Panc1 (cell line): ENCODE measurements at places on chromosomes 3 and 15.

- DNase-seq, result no peak
Measured at GRCh38 chr3:43964640-43965039, 273.9 kb downstream of the ABHD5 start.

- no peak for DNase-seq
Measured at GRCh38 chr3:134803652-134804051, 8.6 kb downstream of the EPHB1 start.

- no peak for DNase-seq
Measured at GRCh38 chr15:53068636-53069035, 278.5 kb upstream of the ONECUT1 start.

GRCh38 chr15:48265135-48265534 is 59.0 kb downstream of the SLC12A1 start:
- no peak for DNase-seq

- DNase-seq, result no peak
Measured at GRCh38 chr15:100301910-100302431, 39.8 kb downstream of the ADAMTS17 start.

DNA sequence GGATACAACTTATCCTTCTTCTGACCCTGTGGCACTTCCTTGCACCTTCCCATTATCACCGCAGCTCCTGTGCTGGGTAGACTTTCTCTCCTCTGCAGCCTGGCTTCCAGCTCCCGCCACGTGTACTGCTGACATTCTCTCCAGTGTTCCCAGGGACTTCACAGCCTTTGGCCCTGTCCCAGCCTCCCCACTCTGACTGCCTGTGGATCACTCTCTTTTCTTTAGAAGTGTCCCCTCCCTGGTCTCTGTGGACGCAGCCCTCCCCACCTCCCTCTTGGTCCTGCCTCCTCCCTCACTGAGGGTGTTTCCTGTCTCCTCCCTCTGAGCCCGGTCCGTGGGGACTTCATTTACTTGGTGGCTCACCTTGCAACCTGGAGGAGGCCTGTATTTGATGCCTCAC is 17.4 kb downstream of the PDIA5 start:
- DNase-seq, result no peak

- DNase-seq, result no peak
Measured at GRCh38 chr15:81752546-81752942, 293.3 kb downstream of the MEX3B start.

- DNase-seq, result no peak
Measured at GRCh38 chr3:47228088-47228487, 54.5 kb downstream of the KIF9 start.

DNA sequence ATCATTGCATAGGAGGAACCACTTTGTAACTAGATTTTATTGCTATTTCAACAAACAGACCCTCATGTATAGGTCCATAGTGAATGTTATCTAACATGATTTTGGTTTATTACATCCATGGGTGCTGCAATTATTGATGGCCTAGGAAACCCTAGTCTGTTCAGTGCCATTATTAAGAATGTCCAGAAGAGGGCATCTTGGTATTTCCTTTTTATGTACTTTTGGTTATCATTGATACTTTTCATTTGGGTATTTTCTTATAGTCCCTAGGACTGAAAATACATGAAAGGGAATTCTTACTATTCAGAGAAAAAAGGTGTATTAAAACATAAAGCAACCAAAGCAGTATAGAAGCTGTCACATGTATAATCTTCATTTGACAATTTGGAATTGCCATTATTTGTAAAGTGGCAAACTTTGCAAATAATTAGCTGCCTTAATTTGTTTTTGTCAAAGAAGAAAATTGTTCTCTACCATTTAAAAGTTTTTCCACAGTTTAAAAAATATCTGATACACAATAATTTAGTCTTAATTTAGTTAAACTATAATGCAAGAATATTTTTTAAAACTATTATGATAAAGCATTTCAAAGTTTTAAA is 48.7 kb downstream of the CNOT10 start:
- peak; percentile 15 for DNase-seq

GRCh38 chr3:40079847-40080240 is 229.7 kb upstream of the EIF1B start:
- DNase-seq, result no peak

DNA sequence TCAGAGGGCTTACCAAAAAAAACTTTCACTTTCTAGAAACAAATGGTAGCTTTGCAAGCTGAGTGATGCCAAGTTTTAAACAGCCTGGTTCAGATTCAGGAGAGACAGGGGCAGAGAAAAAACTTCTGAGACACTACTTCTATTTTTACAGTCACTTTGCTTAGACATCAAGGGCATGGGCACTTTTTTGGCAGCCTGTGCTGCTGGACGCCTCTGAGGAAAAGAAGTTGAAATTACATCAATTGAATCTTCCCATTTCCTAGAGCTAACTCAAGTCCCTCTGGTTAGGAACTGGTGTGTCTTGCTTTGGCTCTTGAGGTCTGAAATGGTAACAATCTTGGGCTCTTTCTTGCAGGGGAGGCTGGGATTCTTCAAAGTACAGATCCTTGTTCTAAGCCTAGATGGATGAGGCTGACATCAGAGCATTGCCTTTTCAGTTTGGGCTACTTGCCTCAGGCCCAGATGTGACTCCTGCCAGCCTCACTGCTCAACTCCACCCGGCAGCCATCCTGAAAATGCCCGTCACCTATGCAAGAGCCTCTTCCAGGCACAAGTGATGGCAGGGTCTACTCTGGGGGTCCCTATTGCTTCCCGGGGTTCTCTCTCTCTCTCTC is 357.5 kb downstream of the FOXP1 start:
- no peak for DNase-seq

DNA sequence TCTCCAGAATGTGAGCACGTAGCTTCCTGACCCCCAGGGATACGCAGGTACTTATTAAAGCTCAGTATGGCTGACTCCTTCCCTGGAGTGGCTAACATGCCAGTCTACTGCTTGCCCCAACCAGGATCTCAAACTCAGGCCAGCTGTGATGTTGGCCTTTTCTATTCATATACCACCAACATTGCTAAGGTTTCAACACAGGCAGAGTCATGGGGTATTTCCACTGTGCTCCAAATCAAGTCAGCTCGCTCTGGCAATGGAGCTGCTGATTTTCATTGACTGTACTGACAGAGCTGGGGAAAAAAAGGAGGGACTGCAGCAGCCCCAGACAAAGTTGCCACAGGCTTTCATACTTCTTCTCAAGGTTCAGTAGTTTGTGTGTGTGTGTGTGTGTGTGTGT is 87.0 kb downstream of the CFAP20DC start:
- DNase-seq, result no peak

DNA sequence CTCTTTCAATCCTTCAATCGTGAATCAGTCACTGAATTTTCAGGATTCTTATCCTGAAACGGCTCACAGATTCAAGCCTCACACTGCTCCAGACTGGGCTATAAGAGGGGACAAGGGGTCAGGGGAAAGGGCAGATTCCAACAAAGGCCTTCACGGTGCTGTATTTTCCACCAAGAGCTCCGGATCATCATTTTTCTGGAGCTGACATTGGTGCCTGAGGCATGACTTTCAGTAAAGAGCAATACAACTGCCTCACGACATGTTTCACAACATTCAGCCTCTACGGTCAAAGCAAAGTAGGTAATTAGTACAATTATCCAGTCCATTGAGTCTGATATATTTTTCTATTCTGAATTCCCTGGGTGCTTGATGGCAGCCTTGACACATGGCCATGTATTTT is 185.0 kb upstream of the PRICKLE2 start:
- DNase-seq, result no peak

DNA sequence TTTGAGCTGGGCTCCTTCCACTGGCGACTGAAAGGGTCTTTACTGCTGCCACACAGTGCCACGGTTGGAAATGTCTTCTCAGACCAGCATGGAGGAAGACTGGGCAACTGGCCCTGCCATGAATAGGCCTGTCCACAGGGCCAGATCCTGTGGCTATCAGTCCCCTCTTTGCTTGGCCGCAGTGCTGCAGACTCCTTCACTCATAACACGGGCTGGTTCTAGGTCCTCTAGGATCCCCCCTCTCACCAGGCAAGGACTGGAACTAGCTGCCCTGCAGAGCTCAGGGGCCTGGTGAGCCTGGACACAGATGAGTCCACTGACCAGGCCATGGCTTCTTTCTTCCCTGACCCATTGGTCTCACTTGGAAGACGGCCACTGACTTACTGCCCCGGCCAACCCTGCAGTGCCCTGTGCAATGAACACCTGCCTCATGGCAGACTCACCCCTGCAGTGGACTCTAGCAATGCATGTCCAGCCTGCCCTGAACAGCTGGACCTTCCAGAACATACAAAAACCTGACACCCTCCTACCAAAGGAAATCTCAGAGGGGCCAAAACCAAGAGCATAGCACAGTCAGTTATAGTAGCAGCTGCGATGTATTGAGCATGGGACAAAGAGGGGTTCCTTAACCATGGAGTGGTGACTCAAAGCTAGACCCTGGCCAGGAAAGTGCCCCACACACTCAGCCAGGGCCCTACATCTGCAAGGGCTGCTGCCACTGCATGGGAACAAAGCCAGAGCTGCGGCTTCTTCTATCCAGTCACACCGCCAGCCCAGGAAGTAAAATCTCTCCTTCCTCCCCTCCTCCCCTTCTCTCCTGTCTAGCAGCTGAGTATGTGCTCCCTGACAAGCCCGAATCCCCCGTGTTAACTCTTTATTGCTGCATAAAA is 72.1 kb upstream of the ITGA11 start:
- no peak for DNase-seq
